ENCODE measurements at places on chromosomes 4 and X.
A peak's percentile ranks its signal among the peaks of the same experiment; 100 is the strongest.

- no peak for DNase-seq
Observed at GRCh38 chr4:53015681-53016080, 153.6 kb downstream of the RASL11B start.

GRCh38 chr4:1406981-1407656 is 877 bp upstream of the NKX1-1 start:
- DNase-seq = no peak

- DNase-seq = peak; percentile 25
Observed at GRCh38 chr4:25180524-25181131, 20.4 kb upstream of the SEPSECS start.

DNA sequence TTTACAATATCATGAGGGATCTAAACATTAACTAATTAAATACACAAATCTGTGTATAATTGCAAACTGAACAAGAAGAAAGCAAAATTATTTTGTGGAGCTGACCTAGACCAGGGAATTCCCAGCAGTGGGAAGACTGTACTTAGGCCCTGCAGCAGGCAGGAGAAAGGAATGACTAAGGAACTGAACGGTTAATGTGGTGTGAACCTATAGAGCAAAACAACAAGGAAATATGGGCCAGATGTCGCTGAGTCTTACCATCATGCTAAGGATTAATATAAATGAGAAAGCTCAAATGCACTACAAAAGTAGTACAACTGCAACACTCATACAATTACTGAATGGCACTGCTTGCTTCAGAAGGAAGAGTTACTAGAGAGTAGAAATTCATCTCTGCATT is 120.3 kb upstream of the ATXN3L start:
- no peak for DNase-seq

DNA sequence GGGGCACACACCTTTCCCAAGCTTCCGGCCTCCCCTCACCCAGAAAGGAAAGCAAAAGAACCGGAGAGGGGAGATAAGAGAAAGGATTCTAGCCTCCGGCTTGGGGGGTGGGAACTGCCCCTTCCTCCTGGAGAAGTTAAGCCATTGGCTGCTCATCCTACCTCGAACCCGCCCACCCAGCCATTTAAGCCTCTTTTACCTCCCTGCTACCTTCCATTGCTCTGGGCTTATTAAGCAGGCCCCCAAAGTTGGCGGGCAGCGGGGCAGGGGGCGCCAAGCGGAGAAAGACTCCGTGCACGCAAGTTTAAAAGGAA is 2.3 kb downstream of the MAML3 start:
- peak; percentile 65 for DNase-seq

GRCh38 chr4:19095491-19096046 is 1074.0 kb upstream of the LCORL start:
- no peak for DNase-seq

DNA sequence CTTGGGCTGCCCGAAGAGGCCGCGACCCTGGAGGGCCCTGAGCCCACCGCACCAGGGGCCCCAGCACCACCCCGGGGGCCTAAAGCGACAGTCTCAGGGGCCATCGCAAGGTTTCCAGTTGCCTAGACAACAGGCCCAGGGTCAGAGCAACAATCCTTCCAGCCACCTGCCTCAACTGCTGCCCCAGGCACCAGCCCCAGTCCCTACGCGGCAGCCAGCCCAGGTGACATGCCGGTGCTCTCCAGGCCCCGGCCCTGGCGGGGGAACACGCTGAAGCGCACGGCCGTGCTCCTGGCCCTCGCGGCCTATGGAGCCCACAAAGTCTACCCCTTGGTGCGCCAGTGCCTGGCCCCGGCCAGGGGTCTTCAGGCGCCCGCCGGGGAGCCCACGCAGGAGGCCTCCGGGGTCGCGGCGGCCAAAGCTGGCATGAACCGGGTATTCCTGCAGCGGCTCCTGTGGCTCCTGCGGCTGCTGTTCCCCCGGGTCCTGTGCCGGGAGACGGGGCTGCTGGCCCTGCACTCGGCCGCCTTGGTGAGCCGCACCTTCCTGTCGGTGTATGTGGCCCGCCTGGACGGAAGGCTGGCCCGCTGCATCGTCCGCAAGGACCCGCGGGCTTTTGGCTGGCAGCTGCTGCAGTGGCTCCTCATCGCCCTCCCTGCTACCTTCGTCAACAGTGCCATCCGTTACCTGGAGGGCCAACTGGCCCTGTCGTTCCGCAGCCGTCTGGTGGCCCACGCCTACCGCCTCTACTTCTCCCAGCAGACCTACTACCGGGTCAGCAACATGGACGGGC is 579 bp downstream of the ABCD1 start:
- no peak for DNase-seq

GRCh38 chr4:151719956-151720334 is 40.9 kb downstream of the GATB start:
- no peak for DNase-seq

Data from CD14-positive monocyte (primary cell).